ENCODE measurements at places on chromosomes 6 and 20. TPM values are rescaled to one million over a fixed set of nuclear protein-coding genes. Genes with fewer than 3 reads are reported as not detected.

PRDM13 gene
- not detected for total RNA-seq

SLC32A1 gene
- not detected for total RNA-seq

RTEL1 gene
- 33.6 TPM for total RNA-seq

NKX2-2 gene
- not detected for total RNA-seq

DNA sequence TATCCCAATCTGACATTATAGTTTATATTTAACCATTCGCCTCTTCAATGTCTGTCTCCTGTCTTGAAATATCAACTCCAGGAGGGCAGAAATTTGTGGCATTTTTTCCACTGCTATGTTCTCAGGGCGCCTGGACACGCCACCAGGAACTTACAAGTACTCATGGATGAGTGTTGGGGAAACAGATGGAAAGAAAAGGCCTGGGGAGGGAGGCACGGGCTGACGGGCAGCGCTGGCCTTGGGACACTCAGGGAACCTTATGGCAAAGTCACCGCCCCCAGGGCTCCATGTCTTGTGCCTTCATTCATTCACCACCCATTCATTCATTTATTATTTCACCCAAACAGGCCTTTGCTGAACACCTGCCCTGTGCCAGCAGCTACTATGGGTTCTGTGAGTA, 222.9 kb downstream of the PREX1 start:
- no peak for DNase-seq

GRCh38 chr20:36214684-36215256, 21.5 kb upstream of the AAR2 start:
- DNase-seq = peak; percentile 27

GRCh38 chr6:107102414-107102805, 12.9 kb downstream of the BEND3 start:
- no peak for DNase-seq

- no peak for DNase-seq
Observed at GRCh38 chr6:115766745-115767462, 293.8 kb downstream of the FRK start.

DNA sequence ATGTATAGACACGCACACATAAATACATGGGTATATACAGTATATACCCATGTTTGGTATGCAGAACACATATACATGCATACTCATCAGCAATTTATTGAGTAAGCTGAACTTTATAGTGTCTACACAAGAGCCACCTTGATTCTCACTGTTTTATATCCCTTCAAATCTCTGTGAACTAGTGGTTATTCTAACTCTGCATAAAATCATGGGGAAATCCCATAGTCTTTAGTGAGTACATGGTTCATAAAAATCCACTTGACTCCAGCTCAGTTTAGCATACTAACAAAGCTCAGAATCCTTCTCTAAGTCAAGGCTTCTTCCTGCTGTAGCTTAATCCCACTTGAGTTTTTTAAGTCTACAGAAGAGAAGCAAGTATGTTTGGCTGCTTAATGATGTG, 104.1 kb downstream of the THEMIS start:
- no peak for DNase-seq

Data from activated naive CD4-positive, alpha-beta T cell treated with anti-CD3 and anti-CD28 coated beads for 36 hours (primary cell).